ENCODE measurements at places on chromosomes 16 and 17. TPM values are rescaled to one million over a fixed set of nuclear protein-coding genes. Genes with fewer than 3 reads are reported as not detected.

GRCh38 chr16:73054125-73054484 lies 6.2 kb upstream of the ZFHX3 start:
- DNase-seq, result no peak

- DNase-seq, result no peak
These were observed 2.7 kb downstream of the MPRIP start for GRCh38 chr17:17044846-17045561.

DNA sequence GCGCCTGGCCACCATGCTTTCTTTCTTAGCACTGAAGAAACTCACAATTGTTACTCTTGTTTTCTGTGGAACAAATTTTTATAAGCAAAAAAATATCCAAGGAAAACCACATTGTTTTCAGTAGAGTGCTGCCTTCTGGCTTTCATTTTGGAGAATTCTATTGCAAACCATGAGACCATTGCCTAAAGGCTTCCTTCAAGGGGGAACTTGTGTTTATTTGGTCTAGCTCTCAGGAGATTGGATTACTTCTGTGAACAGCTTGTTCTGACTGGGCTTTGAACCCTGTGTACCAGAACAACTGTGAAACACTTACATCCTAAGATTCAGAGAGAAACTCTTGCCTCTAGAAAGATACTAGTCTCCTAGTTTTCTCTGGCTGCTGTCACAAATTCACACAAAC lies 32.1 kb downstream of the TOM1L1 start:
- DNase-seq, result no peak

- no peak for DNase-seq
These were observed 12.5 kb downstream of the CCDC57 start for GRCh38 chr17:82200135-82200534.

- DNase-seq, result no peak
These were observed 3.3 kb downstream of the TOX3 start for GRCh38 chr16:52543654-52544053.

Gene FAM117A
- total RNA-seq, result 2.7 TPM

- DNase-seq, result no peak
These were observed 31.3 kb downstream of the SLC39A11 start for GRCh38 chr17:73061161-73061560.

Gene ABCA3
- 20.4 TPM for total RNA-seq

- DNase-seq, result no peak
These were observed 662 bp downstream of the COTL1 start for GRCh38 chr16:84617041-84617790.

- DNase-seq, result no peak
These were observed 26.0 kb upstream of the RSL1D1 start for GRCh38 chr16:11877374-11877773.

Gene C17orf78
- total RNA-seq, result not detected

DNA sequence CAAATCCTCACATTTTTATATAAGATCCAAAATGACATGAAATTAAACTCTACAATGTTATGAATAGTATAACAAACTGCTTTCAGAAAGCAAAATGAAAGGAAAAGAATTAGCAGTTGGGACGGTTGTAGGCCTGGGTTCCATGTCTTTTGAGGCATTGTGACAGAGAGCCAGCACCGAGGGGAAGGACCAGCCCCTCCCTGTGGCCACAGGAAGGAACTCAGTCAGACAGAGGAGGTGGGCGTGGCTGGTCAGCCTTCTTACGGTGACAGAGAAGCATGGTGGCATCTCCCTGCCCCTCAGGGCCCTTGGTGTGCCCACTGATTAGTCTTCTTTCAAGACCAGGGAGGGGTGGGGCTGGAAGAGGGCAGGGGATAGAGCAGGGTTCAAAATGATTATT lies 5.7 kb downstream of the ZNF319 start:
- DNase-seq, result no peak

DNA sequence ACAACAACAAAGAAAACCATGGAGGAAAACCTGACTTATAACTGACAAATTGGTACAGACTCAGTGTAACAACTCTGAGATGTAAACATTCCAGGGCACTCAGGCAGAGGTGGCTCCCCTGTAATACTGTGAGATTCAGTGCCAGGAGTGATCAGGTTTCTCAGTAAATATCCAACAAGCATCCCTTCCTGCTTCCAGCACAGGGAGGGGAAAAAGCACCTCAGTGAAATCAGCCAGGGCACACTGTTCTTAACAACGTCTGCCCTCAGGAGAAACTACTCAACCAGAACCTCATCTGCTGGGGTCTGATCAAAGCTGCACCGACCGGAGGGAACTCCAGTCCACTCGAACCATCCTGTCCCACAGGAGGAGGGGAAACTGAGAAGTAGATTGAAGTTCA lies 52.3 kb downstream of the AMFR start:
- no peak for DNase-seq

- DNase-seq, result no peak
These were observed 36.4 kb downstream of the SNX20 start for GRCh38 chr16:50644729-50645128.

DNA sequence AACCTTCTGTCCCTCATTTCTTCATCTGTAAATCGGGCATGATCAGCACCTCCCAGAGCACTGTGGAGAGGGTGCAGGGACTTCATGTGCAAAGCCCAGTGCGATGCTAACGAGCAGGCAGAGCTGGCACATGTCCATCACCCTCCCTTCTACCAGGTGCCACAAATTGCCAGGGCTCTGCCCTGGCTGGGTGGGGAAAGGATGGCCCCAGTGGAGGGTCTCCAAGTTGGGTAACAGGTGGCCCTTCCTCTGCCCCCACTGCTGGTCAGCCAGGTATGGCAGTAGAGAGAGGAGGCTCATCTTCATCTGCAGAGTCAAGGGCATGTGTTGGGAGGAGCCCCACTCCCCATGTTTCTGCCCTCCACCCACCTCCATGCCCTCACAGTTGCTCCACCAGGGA lies 61.5 kb upstream of the CDH5 start:
- no peak for DNase-seq

DNA sequence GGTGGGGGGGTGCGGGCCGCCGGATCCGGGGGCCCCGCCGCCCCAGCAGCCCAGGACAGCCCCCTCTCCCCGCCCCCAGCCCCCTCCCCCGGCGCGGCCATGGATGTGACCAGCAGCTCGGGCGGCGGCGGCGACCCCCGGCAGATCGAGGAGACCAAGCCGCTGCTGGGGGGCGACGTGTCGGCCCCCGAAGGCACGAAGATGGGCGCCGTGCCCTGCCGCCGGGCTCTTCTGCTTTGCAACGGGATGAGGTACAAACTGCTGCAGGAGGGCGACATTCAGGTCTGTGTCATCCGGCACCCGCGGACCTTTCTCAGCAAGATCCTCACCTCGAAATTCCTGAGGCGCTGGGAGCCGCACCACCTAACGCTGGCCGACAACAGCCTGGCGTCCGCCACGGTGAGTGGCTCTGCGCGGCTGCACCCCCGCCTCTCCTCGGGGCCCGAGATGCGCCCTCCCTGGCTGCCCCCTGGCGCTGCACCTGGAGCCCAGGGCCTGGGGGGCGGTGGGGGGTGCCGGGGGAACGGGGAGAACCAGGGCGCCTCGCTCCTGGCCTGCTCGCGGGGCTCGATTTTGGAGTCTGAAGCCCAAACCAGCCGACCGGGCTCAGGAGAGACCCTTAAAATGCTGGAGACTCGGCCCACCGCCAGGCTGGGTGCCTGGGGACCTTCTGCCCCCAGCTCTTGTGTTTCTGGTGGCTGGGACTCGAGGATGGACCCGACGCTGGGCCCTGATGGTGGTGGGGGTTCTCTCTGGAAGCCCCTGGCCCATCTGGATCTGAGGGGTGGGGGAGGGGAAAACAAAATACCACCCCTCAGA lies 744 bp downstream of the CMIP start:
- no peak for DNase-seq

Gene RASD1
- 1.2 TPM for total RNA-seq

Gene LGALS9
- 3.1 TPM for total RNA-seq

GRCh38 chr17:33200587-33200986 lies 92.5 kb downstream of the ASIC2 start:
- no peak for DNase-seq

Gene CSH2
- not detected for total RNA-seq

- no peak for DNase-seq
These were observed 33.1 kb upstream of the NAGLU start for GRCh38 chr17:42502926-42503325.

Gene VMO1
- 1.9 TPM for total RNA-seq
